ENCODE measurements at places on chromosomes 12 and 14.

DNA sequence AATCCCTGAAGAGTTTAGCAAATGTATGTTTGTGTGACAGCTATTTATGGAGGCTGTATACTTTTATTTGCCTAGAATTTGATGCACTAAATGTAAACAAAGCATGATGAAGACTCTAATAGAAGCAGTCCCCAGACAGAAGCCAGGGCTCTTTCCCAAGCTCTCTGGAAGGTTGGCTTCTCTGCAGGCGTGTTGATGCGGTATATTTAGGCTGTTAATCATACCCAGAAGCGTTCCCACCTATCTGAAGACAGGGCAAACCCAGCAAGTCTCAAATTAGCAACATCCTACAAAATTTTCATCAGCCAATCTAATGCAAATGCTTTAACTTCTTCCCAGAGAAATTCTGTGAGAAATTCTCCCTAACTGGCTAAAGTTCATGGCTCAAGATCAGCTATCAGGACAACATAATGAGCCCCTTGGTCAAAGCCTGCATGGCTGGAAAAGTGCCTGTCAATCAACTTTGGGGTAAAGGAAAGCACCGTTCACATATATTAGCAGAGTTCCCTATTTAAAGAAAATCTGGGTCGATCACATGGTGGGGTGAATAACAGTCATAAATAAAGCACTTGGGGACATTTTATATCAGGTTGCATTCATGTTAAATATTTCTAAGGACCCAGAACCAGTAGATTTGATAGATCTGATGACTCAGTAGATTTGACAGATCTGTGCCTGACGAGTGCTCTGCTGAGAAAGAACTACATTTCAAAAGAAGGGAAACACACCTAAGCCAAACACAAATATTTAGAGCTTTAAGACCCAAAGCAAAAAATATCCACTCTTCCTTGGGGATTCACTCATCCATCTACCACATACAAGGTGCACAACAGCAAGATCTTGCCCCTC, 46.6 kb downstream of the KSR2 start:
- DNase-seq: no peak

GRCh38 chr14:92135269-92135668, 13.5 kb downstream of the CPSF2 start:
- peak; percentile 40 for DNase-seq

- DNase-seq: no peak
These were observed 416.2 kb upstream of the CCDC196 start for GRCh38 chr14:66069830-66070541.

GRCh38 chr14:23539248-23540140, 12.1 kb downstream of the ZFHX2 start:
- peak; percentile 64 for DNase-seq

DNA sequence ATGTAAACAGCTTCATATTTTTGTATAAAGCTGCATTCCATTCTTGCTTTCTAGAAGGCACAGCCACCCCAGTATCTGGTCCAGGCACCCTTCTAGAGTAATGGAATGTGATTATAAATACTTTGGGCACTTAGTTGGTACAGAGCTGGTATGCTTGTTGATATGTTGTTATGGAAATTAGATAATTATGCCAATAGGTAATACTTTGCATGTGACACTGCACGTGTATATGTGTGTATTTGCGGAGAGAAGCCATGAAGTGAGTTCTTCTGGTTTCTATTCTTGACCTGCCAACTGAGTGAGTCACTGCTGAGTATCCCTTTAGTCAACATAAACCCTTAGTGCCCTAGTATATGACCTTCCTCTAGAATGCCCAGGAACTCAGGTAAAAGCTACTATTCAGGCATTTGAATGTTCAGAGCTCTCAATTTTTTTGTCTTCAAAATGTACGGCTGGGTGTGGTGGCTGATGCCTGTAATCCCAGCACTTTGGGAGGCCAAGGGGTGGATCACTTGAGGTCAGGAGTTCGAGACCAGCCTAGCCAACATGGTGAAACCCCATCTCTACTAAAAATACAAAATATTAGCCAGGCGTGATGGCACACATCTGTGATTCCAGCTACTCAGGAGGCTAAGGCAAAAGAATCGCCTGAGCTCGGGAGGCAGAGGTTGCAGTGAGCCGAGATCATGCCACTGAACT, 6.2 kb upstream of the TCP11L2 start:
- DNase-seq: no peak

- no peak for DNase-seq
These were observed 65.3 kb downstream of the KLHL28 start for GRCh38 chr14:44896275-44897040.

DNA sequence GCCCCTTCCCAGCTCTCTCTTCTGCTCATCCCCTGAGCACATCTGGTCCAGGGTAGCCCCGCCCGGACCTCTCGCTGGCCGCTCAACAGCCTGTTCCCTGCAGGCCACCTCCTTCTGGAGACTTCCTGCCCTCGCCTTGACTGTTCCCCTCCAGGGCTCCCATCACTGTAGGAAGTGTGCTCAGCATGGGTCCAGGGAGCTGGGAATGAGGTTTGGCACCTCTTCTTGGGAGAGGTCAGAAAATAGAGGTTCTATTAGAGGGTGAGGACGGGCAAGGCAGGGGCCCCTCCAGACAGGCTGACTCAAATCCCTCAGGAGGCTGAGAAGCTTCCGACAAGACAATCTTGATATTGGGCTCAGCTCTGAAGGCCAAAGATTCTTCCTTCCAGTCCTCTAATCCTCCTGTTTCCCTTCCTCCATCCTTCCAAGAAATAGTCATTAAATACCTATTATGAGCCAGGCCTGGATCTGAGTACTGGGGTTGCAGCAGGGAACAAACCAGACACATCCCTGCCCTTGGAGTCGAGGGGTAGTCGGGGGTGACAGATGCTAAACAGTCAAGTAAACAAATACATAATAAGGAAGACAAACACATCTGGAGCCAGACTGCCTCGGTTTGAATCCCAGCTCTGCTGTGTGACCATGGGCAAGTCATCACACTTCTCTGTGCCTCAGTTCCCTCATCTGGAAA, 30.6 kb downstream of the CMKLR1 start:
- no peak for DNase-seq

GRCh38 chr12:95908573-95908972, 33.8 kb downstream of the CCDC38 start:
- no peak for DNase-seq

DNA sequence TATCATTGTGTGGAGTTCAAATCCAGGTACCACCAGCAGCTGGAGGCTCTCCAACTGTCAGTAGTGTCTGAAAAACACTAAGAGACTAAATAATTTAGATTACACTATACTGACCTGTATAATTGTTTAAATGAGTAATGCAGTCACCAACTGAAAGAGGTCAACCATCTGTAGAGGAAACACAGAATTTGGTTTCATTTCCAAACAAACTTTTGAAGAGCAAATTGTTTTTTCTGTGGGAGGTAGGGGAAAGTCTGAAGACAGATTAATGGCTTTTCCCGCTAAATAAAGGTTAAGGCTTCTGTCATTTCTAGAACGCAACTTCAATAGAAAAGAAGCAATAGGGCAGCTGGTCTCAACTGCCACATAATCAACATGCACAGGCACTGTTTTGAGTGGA, 462.6 kb downstream of the PRKD1 start:
- DNase-seq: no peak

GRCh38 chr14:27367345-27367744, 769.5 kb upstream of the NOVA1 start:
- no peak for DNase-seq

GRCh38 chr14:52848626-52849025, 57.2 kb upstream of the GNPNAT1 start:
- no peak for DNase-seq

DNA sequence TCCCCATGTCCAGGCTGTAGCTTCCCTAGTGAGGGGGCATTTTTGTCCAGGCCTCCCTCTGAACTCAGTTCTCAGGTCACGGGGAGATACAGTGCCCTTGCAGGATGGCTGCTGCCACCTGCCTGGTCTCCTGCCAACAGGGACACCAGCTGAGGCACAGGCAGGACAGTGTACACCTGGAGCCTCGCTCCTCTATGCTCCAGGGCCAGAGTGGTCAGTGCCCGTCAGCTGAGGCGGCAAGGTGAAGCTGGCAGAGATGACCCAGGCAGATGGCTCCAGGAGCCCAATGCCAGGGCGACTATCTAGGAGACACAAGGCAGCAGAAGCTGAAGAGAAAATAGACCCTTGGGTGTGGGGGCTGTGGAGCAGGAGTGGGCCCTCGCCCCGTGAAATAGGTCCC, 12.6 kb downstream of the TUBA1C start:
- no peak for DNase-seq

- DNase-seq: peak; percentile 29
These were observed 11.5 kb upstream of the CHD4 start for GRCh38 chr12:6618483-6619225.

DNA sequence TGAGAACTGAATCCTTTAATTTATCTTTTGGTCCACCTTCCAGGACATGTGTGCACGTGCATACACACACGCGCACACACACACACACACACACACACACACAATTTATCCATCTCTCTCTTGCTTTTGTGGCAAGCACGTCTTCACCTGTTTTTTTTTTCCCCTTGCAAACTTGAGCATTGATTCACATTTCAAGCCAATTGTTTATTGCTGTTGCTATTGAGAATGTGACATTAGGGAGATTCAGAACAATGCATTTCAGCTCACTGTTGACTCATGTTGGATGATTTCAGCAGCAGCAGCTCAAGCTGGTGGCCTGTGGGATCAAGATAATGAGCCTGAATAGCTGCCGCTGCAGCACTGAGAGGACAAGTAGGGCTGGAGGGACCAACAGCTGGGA, 128.9 kb downstream of the SNAPC1 start:
- no peak for DNase-seq

- DNase-seq: no peak
These were observed 4.8 kb downstream of the DIO2 start for GRCh38 chr14:80206351-80207080.

DNA sequence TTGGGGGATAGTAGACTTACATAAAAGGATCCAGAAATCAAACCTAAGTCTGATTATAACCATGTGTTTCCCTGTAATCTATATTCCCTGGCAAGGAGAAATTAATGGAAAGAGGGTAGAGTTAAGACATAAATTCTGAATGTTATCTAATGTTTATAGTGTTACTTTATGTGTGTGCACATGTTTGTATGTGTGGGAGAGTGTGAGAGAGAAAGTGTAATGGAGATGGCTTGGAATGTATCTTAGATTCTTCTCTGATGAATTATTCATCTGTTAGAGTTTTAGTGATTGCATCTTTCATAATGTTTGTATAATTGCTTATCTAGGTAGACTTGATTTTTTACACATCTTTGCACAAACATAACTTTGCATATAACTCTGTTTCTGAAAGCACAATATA, 490.9 kb downstream of the FLRT2 start:
- no peak for DNase-seq

Data from Kasumi-1 (cell line).